ENCODE measurements at places on chromosomes 5 and 9. TPM values are rescaled to one million over a fixed set of nuclear protein-coding genes. Genes with fewer than 3 reads are reported as not detected.

GLIPR2 gene
- total RNA-seq, result 10.1 TPM

IL17B gene
- total RNA-seq, result not detected

SLCO6A1 gene
- total RNA-seq, result not detected

DNA sequence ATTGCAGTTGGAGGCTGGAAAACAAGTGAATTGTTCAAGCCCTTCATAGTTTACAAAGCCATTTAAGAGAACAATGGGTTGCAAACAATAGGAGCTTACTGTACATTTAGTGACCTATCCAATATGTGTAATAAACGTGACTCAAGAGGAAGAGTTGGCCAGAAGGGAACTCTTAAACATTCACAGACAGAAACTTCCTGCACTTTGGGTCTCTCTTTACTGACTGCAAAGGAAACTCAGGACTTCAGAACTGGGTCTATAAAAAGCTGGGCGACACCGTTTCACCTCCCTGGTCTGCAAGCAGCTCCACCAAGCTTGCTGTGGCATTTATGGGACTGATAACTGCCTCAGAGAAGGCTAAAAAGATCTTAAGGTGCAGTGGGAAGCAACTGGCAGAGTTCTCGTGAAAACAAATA lies 48.7 kb upstream of the SPATA31D4 start:
- H3K4me3 ChIP-seq, result peak overlapping the region; percentile 9
- no peaks in the 10 kb centered on the region for H3K36me3 ChIP-seq
- no peaks in the 10 kb centered on the region for H3K27me3 ChIP-seq
- H3K27ac ChIP-seq, result peak overlapping the region; percentile 66
- DNase-seq, result peak; percentile 59
- peaks cover 20% of the 10 kb centered on the region for H3K4me1 ChIP-seq

GRCh38 chr5:121688781-121689180 lies 162.9 kb upstream of the FTMT start:
- no peaks in the 10 kb centered on the region for H3K36me3 ChIP-seq
- DNase-seq, result no peak
- no peaks in the 10 kb centered on the region for H3K27me3 ChIP-seq
- no peak overlapping the region for H3K4me3 ChIP-seq
- H3K27ac ChIP-seq, result no peak overlapping the region

GRCh38 chr5:163352531-163352930 lies 84.9 kb upstream of the CCNG1 start:
- H3K36me3 ChIP-seq, result no peaks in the 10 kb centered on the region
- no peaks in the 10 kb centered on the region for H3K27me3 ChIP-seq
- H3K4me1 ChIP-seq, result peaks cover 10% of the 10 kb centered on the region
- no peak overlapping the region for H3K27ac ChIP-seq
- H3K4me3 ChIP-seq, result no peak overlapping the region
- no peak for DNase-seq

DNA sequence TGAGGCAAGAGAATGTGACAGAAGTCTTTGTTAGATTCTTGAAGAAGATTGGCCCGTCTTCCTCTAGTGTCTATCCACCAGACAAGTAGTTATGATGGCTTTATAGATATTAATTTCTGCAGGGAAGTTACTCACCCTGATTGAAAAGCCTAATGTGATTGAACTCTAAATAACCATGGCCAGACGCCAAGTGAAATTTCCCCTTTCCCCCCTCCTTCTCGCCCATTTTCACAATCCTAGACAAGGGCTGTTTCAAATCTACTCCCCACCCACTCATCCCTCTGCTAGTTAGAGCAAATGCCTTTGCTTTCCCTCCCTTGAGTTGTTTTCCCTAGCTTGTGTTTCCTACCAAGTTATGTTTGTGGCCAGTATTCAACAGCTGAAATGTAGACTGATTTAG lies 182.5 kb downstream of the TMEM167A start:
- no peak overlapping the region for H3K4me3 ChIP-seq
- H3K4me1 ChIP-seq, result no peaks in the 10 kb centered on the region
- H3K36me3 ChIP-seq, result no peaks in the 10 kb centered on the region

Measured in PC-3 (cell line).